Hematopoietic multipotent progenitor cell (in vitro differentiated cells): ENCODE measurements at places on chromosomes 13 and 19. TPM values are rescaled to one million over a fixed set of nuclear protein-coding genes. Genes with fewer than 3 reads are reported as not detected.

The TSC22D1 gene
- 144 TPM for total RNA-seq

The CAPN12 gene
- total RNA-seq = 4.8 TPM

The MAST1 gene
- 7.3 TPM for total RNA-seq

The ERICH4 gene
- total RNA-seq = under 0.01 TPM

The NANOS2 gene
- not detected for total RNA-seq

The ZNF600 gene
- total RNA-seq = 7.0 TPM

The MYH14 gene
- under 0.01 TPM for total RNA-seq

The COX7A1 gene
- total RNA-seq = not detected

The TPRX2 gene
- not detected for total RNA-seq

The CERS1 gene
- 0.27 TPM for total RNA-seq

The ADPRHL1 gene
- 0.27 TPM for total RNA-seq
